ENCODE measurements at places on chromosomes 4 and X.

GRCh38 chr4:1347410-1347864, 429 bp downstream of the UVSSA start:
- DNase-seq, result peak; percentile 75

DNA sequence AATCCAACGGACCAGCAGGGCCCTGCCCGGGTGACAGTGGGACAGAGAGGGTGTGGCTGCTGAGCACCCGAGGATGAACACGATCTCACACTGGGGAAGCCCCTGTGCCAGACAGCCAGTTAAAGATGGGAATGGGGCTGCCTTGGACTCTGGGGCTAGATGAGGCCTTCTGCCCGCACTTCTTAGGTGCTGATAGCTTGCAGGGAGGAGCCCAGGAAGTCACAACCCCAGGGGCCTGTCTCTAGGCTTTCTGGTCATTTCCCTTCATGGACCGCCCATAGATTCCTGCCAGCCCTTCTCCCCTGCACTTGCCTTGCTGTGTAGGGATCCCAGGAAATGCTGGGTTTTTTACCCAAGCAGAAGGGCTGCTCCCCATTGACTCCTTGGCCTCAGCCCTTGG, 6.2 kb downstream of the ZNF275 start:
- no peak for DNase-seq

GRCh38 chr4:71235311-71236201, 103.3 kb upstream of the SLC4A4 start:
- DNase-seq, result no peak

DNA sequence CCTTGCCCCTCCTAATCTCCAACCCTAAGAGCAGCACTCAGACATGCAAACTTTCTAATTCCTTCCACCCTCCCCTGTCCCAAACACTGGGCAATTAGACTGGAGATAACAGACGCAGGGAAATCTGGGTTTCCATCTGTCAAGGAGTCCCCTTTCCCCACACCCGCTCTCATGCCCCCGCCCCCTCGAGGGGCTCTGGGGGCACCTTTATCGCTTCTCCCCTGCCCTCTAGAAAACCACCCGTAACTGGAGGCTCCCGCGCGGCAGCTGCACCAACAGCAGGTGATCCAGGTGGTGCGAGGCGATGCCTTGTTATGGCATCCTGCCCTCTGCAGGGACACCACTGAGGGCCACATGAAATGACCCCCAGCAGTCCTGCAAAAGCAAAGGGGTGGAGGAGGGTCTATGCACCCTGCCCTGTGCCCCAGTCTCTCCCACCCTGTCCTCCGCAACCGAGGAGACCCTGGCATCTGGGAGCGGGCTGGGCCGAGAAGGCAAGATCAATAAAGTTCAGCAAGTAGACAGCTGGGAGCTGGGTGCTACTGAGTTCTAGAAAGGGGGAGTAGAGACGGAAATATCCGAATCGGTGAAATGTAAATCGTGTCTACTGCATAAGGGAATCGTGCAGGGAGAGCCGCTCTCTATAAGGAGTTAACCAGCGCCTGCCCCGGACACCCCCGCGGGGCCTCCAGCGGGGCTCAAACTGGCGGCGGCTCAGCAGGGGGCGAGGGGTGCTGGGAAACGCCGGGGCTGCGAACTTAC, 1.6 kb downstream of the KCTD8 start:
- no peak for DNase-seq

- DNase-seq, result peak; percentile 77
Observed at GRCh38 chr4:145609481-145610427, 9.4 kb upstream of the MMAA start.

DNA sequence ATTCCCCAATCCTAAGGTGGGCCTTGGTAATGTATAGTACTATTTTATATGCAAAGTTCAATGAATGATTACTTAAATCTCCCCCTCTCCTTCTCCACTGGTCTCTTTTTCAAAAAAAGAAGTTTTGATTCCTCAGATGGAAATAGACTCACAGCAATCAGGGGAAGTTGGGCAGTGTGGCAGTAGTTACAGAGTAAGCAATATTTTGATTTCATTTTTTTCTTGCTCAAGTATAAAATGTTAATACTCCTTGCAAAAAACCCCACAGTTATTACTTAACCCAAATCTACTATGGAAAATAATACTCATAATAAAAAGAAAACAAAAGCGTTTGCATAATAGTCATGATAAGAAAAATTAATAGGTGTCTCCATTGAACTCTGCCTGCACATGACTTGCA, 56.9 kb upstream of the CXCL8 start:
- no peak for DNase-seq

GRCh38 chr4:36255577-36255976, 11.3 kb upstream of the ARAP2 start:
- no peak for DNase-seq

DNA sequence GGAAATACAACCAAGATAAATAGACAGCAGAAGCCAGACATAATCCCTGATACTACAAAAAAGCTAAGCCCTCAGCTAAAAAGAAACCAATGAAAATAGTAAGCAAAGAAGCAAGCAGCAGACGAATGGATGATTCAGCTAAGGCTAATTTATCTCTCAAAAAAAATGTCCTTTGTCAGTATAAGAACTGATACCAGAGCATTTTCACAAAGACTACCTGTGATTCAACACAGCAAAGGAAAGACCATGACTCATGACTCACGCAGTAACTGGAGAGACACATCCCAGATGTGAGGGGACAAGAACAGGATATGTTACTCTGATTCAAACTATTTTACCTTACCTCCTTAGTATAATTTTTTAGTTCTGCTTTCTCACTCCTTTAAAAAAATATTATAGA, 22.7 kb upstream of the TMPRSS11F start:
- no peak for DNase-seq

- no peak for DNase-seq
Observed at GRCh38 chr4:159856451-159856850, 753.6 kb downstream of the RAPGEF2 start.

DNA sequence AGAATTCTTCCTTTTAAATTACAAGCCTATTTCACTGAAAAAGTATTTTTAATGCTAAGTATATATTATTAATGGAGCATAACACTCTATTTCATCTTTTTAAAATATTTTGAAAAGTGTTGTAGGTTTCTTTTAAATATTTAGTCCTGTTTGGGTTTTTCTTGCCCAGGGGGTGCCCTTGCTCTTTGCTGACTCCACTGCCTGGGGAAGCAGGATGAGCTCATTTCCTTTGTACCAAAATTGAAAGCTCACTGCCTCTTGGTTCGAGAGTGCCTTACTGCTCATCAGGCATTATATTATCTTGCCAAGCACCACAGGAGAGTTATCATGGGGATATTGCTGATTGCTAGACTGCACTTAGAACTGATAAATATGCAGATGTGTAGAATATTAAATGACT, 819.2 kb downstream of the PCDH18 start:
- DNase-seq, result no peak

DNA sequence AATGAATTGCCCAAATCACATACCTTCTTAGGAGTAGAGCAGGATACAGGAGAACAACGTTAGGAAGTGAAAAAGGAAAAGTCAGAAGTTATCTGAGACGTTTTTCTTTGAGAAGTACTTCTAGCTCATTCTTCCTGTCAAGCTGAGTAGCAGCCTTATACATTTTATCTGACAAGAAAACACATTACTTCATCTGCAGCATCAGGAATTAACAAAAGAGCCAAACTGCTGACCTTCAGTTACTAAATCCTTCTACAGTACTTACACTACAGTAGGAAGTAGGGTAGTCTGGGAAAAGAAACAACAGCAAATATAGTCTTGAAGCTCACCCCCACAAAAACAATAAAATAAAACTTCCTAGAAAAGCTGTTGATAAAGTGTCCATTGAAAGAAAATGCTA, 57.0 kb downstream of the ATP11C start:
- DNase-seq, result no peak

DNA sequence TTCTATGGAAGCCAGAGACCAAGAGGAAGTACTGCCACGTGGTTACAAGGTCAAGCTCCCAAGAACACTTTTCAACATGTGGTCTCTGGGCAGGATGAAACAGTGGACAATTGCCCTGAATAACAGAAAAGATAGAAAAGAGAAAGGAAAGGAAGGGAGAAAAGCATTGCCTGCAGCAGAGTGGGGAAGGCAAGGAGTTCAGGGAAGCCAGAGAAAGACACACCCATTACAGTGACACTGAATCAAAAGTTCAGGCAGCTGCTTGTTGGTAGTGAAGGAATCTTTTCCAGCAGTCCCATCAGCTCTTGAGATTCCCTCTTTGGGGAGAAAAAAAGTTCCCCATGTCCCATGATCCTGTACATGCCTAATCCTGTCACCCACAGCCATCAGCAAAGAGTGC, 80.5 kb downstream of the EIF4E start:
- DNase-seq, result no peak

GRCh38 chr4:58272311-58272710, 1162.1 kb upstream of the IGFBP7 start:
- no peak for DNase-seq

All from hematopoietic multipotent progenitor cell treated with erythropoietin and hydrocortisone succinate and interleukin-3 and kit ligand, for 8 days (in vitro differentiated cells).